ENCODE measurements at places on chromosomes 11 and 22.

GRCh38 chr11:100830274-100830673 is 143.2 kb downstream of the ARHGAP42 start:
- no peak for DNase-seq

DNA sequence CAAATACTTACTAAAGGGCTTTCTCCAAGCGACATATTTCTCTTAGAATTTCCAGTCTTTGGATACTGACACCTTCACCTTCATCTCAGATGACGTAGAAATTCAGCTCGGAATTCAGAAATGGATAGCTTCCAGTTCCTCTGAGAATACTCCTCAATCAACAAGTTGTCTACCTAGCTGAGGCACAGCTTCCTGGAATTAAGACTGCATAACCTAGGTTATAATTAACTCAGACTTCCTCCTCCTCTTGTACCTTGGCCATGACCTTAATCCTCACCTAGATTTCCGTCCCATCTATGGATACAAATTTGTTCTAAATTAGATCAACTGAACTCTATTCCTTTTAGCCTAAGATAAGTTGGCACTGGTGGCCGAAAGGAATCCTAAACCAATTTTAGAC is 17.4 kb downstream of the ATP5MG start:
- DNase-seq, result no peak

GRCh38 chr22:26127126-26127525 is 42.1 kb upstream of the SEZ6L start:
- no peak for DNase-seq

DNA sequence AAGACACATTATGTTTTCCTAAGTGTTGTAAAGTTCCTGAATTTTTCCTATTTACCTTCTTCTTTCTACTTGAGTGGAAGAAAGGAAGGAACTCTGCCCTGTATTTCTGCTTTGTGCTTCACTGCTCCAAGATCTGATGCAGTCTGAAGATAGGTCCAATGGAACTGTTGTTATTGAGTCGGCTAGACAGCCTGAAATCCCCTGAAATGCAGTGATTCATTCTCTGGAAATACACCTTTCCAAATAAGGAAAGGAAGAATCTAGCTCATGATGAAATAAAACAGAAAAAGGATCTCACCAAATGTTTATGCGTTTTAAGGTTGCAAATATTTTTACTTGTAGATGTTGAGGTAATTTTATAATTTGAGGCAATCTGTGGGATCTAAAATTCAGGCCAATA is 322.8 kb downstream of the GUCY1A2 start:
- no peak for DNase-seq

GRCh38 chr11:32148895-32149294 is 58.0 kb downstream of the RCN1 start:
- no peak for DNase-seq

DNA sequence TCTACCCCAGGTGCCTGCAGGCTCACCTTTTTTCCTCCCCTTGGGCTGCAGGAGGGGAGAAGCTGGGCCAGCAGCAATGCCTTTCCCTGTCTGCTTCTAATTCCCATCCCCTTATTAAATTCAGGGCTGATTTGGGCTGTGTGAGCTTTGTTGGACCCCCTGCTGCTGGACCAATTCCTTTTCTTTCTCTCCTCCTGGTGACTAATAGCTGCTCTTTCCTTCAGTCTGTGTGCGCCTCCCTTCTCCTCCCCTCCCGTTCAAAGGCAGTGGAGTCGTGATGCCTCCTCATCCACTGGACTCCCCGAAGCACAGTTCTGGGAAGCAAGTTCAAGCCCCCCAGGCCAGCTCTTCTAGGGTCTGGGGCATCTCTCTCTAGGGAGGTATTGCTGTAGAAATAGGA is 567.9 kb upstream of the CADM1 start:
- DNase-seq, result no peak

DNA sequence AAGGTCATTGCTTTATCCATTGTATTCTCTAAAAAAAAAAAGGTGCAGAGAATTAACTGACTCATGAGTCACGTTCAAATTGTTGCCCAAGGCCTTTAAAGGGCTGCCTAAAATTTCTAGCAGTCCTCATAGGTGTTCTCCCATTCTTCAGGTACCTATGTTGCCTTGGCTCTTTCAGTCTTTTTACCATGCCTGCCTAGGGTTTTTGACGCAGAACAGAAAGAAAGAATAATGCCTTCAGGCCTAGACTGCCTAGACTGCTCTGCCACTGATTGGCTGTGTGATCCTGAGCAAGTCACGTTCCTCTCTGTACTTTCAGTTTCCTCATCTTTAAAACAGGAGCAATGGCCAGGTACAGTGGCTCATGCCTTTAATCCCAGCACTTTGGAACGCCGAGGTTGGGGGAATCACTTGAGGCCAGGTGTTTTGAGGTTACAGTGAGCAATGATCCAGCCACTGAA is 21.5 kb downstream of the CTSC start:
- no peak for DNase-seq

- no peak for DNase-seq
Observed at GRCh38 chr22:26246552-26246951, 77.3 kb downstream of the SEZ6L start.

DNA sequence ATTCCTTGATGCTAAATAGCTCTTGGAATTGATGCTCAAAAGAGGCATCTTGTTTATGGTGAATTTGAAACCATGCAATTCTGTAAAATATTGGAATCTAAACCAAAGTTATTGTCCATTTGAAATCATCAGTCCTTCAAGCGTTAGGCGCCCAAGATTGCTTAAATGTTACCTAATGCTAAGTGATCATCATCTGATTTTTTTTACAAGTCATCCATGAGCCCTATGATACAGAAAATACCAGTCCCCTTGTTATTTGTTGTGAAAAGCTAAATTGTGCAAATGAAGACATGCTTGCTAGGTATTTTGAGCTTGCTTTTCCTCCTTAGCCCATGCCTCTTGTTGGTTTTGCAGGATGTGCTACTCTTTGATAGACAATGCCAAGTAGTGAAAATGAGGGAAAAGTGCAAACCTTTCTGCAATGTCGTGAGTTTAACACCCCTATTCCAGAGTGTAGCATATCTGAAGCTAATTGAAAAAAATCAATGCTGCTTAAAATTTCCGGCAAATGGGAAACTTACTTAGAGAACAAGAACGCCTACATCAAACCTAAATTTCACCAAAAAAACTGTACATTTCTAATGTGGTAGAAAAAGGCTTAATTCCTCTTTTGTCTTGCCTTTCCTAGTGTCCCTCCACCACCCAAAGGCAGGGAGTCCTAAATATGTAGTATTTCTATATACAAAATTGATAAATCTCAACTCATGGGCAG is 1.9 kb downstream of the GRK3 start:
- no peak for DNase-seq

DNA sequence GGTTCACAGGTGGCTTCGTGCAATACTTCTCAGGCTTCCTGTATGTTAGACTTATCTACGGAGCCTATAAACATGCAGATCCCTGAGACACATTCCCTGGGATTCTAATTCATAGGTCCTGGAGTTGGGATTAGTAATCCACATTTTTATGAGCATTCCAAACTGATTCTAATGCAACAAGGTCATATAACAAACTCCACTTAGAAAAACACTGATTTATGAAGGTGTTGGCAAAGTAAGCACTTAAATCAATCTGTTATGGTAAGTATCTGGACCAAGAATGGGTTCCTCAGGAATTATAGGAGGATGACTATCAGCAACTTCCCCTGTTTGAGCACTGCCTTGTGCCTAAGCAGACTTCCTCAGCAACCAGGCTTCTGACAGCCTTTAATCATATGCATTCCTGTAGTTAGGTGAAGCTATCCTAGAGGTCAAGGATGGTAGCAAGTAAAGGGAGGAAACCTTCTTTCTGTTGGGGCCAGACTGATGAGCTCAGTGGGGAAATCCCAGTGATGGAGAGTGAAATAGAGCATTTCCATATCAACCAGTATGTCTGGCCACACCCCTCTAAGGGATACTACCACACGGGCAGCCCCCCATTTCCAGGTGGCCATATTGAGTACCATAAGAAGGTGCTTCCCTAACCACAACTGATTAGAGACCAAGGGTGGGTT is 89.6 kb downstream of the RASSF10 start:
- DNase-seq, result no peak

All from NCI-H1930 (cell line).